ENCODE measurements at places on chromosomes 6 and 20.

GRCh38 chr20:46923550-46923949, 28.9 kb downstream of the EYA2 start:
- DNase-seq = no peak

- DNase-seq = no peak
Observed at GRCh38 chr6:29935273-29935955, 6.9 kb upstream of the HLA-A start.

DNA sequence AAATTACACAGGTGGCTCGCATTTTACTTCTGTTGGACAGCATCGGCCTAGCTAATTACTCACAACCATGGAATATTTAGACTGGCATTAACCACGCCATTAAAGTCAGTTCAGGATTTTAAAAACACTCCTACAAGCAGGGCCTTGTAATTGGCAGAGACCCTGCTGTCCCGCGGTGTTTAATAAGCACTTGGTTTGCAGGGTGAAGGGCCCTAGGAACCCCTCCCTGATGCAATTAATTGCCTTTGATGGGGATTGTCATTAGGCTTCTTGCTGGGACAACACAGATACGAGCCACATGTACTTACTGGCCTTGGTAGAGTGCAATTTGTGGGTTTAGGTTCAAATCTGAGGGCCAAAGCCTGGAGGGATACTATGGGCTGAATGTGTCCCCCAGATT, 7.8 kb upstream of the VSTM2L start:
- no peak for DNase-seq

- no peak for DNase-seq
Observed at GRCh38 chr6:125994670-125995488, 8.5 kb downstream of the TRMT11 start.

DNA sequence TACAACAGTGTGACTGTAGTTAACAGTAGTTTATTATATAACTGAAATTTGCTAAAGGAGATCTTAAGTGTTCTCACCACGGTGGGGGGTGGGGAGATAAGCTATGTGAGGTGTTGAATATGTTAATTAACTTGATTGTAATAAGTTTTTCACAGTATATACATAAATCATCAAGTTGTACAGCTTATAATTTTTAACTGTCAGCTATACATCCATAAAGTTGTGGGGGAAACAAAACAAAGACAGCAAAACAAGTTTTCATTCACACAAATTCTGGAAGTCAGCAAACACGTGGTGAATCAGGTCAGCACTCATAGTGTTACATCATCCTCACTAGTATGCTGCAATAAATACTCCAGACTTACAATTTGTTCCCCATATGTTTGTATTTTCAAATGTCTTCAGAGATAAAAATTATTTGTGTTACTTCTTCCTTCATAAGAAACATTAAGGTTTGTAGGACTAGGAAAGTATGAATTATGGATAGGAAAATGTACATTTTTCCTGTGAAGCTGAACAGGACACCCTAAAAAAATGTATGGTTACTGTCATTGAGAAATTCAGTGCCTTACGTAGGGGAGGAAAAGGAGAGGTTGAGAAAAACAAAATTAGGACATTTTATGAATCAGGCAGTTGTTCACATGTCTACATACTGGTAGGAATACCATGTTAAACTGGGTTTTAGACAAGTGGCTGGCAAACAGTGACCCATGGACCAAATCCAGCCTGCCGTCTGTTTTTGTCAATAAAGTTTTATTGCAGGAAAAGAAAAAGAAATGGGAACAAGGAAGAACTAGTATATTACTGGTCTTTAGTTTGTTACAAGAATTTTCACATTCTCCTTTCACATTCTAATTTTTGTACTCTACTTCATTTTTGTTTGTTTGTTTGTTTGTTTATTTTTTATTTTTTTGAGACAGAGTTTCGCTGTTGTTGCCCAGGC, 6.0 kb downstream of the SUMO4 start:
- DNase-seq = no peak

DNA sequence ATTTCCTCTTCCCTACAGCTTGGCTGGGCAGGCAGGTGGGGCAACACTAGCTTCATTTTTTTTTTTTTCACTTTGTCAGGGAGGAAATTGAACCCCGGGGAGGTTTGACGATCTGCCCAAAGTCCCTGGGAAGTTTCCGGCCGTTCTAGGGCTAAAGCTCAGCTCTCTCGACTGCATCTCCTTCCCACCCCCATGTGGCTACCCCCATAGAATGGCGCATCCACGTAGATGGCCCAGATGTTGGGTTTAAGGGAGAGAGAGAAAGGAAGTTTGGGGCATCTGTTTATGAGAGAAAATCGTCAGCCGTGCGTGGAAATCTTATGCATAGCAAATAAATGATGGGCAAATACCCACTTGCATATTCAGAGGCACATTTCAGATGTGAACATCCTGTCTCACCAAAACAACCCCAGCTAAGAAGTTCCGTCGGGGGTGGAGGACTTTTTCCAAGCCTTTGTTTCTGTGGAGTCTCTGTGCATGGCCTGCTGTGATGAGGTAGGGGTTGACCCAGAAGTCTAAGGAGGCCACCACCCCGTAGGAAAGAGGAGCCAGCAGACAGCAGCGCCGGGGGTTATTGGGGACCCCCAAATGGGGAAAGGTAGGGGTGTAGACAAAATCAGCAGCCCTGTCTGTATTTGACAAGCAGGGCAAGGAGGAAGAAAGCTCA, 40.5 kb upstream of the ZNF831 start:
- DNase-seq = no peak

DNA sequence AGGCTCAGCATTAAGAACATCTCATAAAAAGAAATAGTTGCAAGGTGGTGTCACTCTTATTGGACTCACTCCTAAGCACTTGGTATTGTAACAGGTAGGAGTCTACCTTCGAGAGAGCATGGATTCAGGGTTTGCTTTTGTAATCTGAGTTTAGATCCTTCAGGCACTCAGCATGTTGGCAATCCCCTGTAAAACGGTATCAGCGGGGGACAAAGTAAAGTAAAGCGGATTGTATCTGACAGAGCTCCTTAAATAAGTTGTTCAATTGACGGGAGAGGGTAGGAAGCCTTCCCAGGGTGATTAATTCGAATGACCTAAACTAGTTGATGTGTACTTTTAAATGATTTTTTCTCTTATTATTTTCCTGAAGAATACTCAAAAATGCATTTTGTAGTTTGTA, 869.8 kb upstream of the EPHA7 start:
- no peak for DNase-seq

DNA sequence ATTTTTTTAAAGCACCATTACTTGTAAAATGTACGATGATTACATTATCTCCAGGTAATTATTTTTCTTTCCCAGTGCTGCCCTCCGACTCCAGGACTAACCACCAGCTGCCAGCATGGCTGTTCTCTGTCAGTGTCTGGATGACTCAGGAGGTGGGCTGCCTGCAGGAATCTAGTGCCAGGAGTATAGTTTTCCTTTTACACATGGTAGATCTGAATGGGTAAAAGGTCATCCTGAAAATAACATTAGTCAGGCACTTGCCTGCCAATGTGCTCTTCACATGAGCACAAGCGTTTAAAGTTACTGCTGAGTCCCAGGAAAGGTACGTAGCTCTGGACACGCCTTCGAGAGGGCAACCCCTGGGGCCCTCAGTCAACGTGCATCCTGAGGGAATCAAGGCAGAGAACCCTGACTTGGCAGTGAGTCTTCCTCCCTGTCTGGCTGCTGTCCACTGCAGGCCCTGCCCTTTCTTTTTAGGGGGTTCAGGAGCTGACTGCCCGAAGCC, 2.4 kb downstream of the DYNLT1 start:
- DNase-seq = peak; percentile 92

- DNase-seq = no peak
Observed at GRCh38 chr20:25389858-25390537, 637 bp downstream of the ABHD12 start.

DNA sequence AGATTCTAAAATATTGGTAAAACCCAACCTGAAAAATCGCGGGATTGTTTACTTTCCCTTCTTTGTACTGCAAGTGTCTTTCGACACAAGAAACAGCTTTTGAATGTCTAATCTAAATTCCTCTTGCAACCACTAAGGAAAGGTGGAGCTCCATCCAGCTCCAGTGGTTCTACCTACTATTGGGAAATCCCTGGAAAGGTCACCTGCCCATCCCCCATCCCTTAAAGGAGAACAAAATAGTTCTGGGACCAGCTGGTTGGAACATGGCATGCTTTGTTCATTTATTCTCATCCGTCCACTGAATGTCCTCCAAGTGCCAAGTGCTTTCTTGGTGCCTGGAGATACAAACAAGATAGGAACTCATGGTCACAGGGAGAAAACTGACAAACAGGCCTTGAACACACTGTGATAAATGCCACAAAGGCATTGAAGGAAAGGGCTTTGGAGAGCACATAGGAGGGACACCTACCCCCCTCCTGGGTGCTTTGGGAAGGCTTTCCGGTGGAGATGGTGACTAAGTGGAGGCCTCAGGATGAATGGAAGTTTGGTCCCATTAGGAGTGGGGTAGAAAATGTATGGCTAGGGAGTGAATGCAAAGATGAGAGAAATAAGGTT, 2.3 kb upstream of the CITED2 start:
- DNase-seq = peak; percentile 55

GRCh38 chr6:124882579-124883393, 79.5 kb upstream of the RNF217 start:
- DNase-seq = peak; percentile 31

DNA sequence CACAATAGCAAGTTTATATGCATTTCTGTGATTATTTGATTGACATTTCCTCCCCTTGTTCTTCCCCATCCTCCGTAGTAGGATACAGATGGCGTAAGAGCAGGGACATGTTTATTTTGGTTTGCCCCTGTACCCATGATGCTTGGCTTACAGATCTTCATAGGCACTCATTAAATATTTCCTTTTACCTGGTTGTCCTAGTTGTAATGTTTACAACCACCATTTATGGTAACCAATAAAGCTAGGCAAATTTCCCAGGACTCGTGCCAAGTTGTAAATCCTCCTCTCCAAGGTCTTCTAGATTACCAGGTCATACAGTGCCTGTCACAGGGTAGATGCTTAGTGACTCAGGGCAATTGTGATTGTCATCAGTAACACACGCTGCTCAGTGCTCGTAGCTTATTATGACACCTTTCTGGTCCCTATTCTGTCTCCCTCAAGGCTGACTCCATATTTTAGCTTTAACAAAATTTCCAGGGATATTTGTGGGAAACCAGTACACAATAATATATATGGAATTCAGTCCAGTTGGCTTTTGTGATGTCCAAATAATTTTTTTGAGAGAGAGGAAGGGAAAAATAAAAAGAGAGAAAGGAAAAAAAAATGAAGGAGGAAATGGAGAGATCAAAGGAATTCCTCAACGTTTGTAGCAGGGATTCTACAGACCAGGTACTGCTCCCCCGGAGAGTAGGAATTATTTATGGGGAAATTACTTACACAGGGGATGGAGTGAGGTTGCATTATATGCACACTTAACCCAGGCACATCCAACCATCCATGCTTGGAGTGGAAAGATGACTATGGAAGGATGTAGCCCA, 24.6 kb downstream of the CYP24A1 start:
- DNase-seq = no peak

DNA sequence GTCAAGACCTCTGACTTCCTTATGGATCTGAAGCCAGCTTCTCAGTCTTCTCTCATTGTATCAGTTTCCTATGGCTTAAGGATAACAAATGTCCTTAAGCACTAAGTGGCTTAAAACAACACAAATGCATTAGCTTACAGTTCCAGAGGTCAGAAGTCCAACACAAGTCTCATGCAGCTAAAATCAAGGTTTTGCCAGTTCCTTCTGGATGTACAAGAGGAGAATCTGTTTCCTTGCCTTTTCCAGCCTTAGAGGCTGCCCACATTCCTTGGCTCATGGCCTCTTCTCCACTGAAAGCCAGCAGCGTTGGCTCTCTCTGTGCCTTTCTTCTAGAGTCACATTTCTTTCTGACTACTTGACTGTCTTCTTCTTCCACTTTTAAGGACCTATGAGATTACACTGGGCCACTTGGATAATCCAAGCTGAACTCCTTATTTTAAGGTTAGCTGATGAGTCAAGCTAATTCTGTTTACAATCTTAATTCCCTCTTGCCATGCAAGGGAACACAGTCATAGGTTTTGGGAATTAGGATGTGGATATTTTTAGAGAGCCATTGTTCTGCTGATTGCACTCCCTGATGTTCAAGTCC, 179.0 kb downstream of the BCAS1 start:
- DNase-seq = no peak

GRCh38 chr6:118283766-118284165, 264.3 kb upstream of the PLN start:
- DNase-seq = peak; percentile 37

DNA sequence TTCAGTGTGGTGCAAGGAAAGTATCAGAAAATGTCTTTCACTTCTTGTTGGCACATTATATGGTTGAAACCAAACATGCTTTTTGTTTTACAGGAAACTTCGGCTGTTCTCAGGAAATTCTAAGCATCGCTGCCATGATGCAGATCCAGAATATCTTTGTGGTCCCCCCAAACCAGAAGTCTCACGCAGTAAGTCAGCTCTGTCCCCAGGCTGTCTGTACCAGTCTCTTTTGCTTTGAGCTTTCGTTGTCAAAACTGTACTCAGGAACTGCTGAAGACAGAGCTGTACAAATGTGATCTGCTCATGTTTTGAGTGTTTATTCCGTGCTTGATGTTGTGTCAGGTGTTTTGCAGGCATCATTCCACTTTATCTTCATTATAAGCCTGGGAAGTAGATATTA, 59.6 kb downstream of the DHX35 start:
- no peak for DNase-seq

- no peak for DNase-seq
Observed at GRCh38 chr20:16096756-16097326, 476.4 kb downstream of the KIF16B start.

- DNase-seq = peak; percentile 41
Observed at GRCh38 chr6:143961886-143962878, 45.9 kb downstream of the PLAGL1 start.

- no peak for DNase-seq
Observed at GRCh38 chr6:168195712-168196111, 116.7 kb upstream of the FRMD1 start.

- peak; percentile 6 for DNase-seq
Observed at GRCh38 chr20:9912858-9913434, 74.1 kb upstream of the PAK5 start.

- DNase-seq = no peak
Observed at GRCh38 chr6:162814426-162814973, 86.7 kb downstream of the PACRG start.

GRCh38 chr6:45591306-45591705, 213.6 kb upstream of the SUPT3H start:
- DNase-seq = peak; percentile 45

DNA sequence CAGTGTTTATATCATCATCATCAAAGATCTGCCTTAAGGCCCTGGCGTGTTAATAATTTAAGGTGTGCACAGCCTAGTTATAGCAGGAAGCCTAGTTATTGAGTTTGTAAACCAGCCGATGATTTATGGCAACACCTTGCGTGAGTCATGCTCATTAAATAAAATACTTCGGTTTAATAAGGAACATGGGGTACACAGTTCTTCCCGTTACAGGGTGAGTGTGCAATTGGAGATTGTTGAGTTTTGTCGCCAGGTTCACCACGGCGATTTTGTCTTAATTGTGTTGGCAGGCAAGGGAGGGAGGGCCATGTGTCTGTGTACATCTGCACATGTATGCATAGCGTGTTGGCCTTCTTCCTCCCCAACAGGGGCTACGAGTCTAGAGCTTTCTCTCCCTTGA, 104.0 kb downstream of the TFAP2A start:
- no peak for DNase-seq

GRCh38 chr6:14306151-14306906, 188.8 kb downstream of the CD83 start:
- no peak for DNase-seq

- no peak for DNase-seq
Observed at GRCh38 chr6:169980826-169981450, 229.5 kb downstream of the ERMARD start.

GRCh38 chr6:132316970-132317369, 84.3 kb downstream of the MOXD1 start:
- no peak for DNase-seq

- DNase-seq = no peak
Observed at GRCh38 chr6:142746524-142746923, 198.5 kb downstream of the HIVEP2 start.

Data from astrocyte (in vitro differentiated cells and primary cell).